Uterus (tissue), 4 donors: ENCODE measurements at places on chromosomes 3 and 15.

DNA sequence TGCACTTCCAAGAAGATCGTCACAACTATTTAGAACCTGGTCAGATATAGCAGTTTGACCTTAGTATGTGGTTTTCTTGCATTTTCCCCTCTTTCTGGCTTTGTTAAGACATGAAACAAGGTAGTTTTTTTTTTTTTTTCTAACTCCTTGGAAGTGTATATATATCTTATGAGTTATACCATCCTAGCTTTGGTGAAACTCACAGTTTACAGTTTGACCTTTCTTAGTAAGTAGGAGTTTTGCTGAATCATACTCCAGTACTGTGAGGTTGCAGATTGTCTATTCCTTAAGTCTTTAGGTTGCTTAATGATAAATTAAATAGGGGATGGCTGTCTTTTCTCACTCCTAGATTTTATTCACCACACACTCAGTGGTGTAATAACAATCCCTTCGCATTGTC, 325.0 kb downstream of the RBMS3 start:
- no peak for DNase-seq

DNA sequence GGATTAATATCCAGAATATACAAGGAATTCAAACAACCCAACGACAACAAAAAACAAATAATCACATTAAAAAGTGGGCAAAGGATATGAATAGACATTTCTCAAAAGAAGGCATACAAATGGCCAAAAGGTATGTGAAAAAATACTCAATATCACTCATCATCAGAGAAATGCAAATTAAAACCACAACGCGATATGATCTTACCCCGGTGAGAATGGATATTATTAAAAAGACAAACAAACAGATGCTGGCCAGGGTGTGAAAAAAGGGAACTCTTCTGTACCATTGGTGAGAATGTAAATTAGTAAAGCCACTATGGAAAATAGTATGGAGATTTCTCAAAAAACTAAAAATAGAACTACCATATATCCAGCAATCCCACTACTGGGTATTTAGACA, 43.5 kb upstream of the MEF2A start:
- DNase-seq, result no peak

- DNase-seq, result no peak
These were observed 140.6 kb downstream of the RBPMS2 start for GRCh38 chr15:64634576-64635498.

GRCh38 chr3:46477756-46478155, 13.1 kb upstream of the LTF start:
- DNase-seq, result no peak

GRCh38 chr3:69276884-69277283, 109.0 kb downstream of the FRMD4B start:
- no peak for DNase-seq

GRCh38 chr15:77370580-77370979, 49.3 kb downstream of the PEAK1 start:
- DNase-seq, result no peak

DNA sequence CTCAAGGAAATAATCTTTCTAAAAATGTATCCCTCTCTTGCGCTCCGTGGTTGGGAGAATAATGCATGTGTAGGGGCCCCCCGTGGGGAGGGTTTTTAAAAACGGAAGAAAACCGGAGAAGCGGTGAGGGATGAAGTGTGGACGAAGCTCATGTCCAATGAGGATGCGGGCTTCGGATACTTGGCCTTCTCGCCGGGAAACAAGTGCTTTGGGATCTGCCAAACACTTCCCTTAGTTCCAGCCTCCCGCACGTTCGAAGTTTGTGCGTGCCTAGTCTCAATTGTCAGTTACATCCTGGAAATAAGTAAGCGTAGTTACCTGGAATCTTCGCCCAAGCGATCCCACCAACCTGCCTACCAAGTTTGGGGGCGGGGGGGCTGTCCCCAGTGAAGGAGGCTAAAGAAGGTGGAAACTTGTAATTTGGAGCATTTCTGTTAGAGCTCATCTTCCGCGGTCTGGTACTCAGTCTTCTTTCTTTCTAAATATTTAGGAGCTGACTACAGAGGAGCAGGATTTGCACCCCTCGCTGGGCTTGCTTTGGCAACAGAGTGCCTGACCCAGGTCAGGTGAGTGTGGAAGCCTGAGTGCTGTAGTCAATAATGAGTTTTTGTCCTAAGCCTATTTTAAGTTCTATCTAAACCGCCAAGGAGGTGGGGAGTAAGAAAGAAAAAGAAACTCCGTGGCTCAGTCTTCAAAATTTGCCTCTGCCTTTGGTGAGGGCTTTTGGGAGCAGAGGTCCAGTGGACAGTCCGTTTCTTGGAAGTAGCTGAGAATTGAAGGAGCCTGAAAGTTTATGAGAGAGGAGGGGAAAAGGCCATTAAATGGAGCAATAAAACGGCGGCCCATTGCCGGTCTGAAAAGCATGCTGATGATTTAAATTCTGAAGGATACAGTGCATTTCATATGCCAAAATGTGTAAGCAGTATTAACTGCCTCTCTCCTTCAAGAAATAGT, 1.1 kb downstream of the ITPR1 start:
- peak; percentile 34 for DNase-seq

GRCh38 chr3:5136211-5136918, 14.3 kb downstream of the ARL8B start:
- no peak for DNase-seq

DNA sequence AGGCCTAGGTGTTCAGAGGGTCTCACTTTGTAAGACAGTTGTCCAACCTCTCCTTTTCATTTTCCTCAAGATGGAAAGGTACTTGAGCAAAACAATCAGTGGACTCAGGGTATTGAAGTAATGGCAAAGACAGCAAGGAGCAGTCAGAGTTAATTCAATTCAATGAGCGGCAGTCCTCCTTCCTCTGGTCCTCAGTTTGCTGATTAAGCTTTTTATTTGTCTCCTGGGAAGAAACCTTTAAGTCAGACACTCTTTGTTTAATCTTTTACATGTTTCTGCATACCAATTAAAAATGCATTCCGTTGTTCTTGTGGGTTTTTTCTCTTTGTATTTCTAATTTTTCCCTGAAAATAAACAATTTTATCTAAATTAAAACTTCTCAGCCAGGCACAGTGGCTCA, 18.9 kb upstream of the ALDH1L1 start:
- DNase-seq, result no peak
